Epithelial cell of prostate (primary cell): ENCODE measurements at places on chromosomes 4 and X.
A peak's percentile ranks its signal among the peaks of the same experiment; 100 is the strongest.

GRCh38 chr4:181613200-181613599 is 630.0 kb upstream of the TENM3 start:
- DNase-seq: no peak

GRCh38 chr4:10403633-10404445 is 53.4 kb downstream of the ZNF518B start:
- no peak for DNase-seq

DNA sequence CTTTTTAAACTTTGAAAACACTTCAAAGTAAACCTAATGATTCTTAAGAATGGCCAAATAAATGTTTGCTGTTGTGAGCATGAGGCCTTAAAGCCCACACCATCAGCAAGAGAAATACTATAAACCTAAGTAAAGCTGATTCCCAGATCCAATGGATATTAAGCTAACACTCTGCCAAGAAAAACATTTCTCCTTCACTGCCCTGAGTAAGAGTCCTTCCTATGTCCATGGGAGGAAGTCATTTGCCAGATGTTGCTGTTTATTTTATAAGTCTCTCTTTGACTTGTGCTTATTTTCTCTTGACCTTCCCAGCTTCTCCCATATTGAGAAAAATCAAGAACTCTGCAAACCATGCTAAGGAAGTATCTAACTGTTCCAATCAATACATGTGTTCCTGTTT is 154.3 kb upstream of the EDNRA start:
- no peak for DNase-seq

DNA sequence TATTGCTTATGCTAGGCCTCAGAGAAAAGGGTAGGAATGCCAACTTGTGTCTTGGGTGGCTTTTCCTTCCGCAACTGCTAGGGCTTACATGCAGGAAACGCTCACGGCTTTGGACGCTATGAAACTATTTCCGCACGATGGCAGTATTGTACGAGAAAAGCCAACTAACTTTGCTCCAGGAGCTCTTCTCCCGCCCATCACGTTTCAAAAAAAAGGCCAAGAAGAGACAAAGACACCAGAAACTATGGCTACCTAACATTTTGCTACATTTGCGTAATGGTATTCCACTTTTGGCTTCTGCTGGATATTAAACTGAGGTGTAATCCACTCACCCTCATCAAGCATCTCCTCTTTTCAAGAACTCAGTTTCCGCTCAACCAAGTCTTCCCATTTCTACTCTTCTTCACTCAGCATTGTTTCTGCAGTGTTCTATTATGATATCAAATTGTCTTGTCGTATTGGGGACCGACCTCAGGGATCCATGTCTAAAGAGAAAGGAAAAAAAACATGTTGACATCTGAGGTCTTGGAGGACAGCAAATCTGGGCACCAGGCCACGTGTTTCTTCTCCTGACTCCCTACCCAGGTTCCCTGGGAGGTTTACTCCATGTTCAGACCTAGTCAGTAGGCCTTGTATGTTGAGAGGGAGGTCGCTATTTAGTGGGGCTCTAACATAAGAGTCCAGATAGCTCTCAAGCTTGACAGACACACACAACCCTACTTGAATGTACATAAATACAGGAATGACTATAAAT is 239.4 kb upstream of the STK26 start:
- DNase-seq: no peak

DNA sequence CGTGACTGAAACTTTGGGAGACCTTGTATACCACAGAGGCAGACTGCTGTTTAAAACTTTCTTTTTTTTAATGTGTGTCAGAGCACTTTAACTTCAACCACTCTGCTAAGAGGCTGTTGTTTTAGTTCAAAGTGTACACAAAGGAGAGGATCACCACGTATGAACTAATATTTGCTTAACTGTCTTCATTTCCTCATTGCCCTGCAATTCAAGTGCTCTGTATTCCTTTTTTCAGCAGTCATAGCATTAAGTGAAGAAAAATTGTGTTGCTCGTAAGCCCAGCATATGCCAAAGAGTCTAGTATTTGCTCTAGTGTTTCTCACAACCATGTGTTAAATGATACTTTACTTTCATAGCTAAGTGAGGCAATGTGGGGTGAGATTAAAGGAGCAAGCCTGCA is 63.0 kb upstream of the HHIP start:
- no peak for DNase-seq

GRCh38 chrX:75155447-75155826 is 646 bp downstream of the ABCB7 start:
- no peak for DNase-seq

GRCh38 chrX:39755143-39756032 is 342.4 kb downstream of the BCOR start:
- DNase-seq: peak; percentile 79

- no peak for DNase-seq
Measured at GRCh38 chr4:104447294-104447693, 47.4 kb downstream of the CXXC4 start.

DNA sequence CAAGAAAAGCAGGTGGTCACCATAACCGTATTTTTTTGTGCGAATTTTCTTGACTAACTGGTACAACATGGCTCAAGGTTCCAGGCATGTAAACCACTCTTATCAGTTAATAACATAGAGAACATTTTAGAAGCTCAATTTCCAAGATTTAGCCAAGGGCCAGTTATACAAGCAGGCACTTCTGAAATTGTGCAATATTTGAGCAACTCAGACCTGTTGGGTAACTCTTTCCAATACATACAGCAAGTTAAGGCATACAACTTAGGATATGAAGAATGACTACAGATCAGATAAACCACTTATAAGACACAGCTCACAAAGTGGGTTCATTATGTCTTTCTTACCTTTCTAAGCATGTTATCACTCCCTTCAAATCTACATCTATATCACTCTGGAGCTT is 43.9 kb downstream of the ZNF280C start:
- peak; percentile 1 for DNase-seq

- DNase-seq: no peak
Measured at GRCh38 chrX:39899856-39900776, 197.6 kb downstream of the BCOR start.

GRCh38 chr4:94766856-94767255 is 9.1 kb downstream of the BMPR1B start:
- peak; percentile 29 for DNase-seq

GRCh38 chr4:184447664-184448063 is 26.7 kb downstream of the IRF2 start:
- DNase-seq: no peak

GRCh38 chrX:153935326-153935851 is 552 bp upstream of the NAA10 start:
- no peak for DNase-seq

DNA sequence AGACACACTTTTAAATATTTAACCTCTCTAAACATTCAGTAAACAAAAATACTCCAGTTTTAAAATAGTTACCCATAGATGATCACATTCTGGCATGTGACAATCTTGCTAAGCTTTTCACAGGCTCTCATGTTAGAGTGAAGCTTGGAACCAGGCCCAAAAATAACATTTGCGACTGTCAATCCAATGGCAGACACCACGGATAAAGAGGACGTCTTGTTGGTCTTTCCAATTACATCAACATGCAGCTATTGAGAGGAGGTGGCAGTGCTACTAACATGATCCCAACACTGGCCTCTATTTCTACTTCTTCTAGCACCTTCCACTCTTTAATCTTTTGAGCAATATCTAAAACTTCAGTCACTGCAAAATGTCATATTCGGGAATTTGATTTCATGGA is 970.8 kb upstream of the TENM3 start:
- DNase-seq: no peak

DNA sequence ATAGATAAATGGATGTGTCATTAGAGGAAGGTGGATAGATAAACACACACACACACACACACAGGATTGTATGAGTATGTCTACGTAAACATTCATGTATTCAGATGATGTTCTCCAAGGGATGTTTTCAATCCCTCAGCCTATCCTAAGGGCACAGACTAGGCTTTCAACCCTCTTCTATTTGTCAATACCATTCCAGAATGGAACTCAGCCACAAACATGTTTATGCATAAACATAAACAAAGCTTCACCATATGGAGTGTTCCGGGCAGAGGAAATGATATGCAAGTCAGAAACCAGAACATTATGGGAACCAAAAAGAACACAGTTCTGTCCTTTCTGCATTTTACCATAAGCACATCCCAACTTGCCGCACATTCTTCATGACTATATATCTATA is 25.0 kb downstream of the CRMP1 start:
- DNase-seq: no peak

DNA sequence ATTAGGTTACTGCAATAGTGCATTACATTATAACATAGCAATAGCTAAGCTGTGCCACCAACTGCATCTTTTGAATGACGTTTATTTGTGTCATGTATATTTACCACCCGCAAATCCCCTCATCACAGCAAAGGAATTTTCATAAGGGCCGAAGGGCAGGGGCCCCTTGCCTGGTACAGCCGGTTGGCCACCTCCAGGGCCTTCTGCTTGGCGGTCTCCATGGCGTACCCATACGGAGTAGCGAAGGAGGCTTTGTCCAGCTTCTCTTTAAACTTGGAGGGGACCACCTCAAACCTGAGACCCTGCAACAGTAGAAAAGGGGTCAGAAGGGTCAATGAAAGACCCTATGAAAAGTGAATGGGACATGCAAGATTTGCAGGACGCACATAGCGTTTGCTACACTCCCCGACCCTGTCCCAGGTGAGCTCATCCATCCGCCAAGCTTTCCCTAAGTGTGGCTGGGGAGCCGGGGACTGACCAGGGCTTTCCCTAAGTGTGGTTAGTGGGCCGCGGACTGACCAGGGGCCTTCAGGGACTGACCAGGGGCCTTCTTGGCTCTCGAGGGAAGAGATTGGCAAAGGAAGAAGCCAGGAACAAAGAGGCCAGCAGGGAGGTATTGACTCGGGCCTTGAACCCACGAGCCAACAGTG is 10.6 kb downstream of the ASMTL start:
- no peak for DNase-seq

- no peak for DNase-seq
Measured at GRCh38 chr4:102493794-102494193, 7.4 kb upstream of the NFKB1 start.

DNA sequence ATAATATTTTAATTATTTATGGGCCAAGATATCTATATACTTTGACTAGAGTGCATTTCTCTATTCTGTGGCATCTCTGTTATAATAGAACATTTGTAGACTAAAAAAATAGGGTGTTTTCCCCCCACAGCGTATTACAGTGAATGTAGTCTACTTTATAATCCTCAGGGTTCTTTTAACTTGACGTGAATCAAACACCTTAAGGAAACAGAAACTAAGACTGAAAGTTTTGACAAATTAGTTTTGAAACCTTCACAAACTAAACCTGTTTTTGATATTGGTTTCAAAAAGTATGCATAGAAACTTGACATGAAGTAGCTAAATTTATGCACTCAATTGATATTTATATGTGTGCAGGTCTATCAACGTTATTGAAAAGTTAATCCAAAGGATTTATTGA is 1963.1 kb upstream of the TENM3 start:
- no peak for DNase-seq

GRCh38 chr4:141246683-141247429 is 26.2 kb downstream of the ZNF330 start:
- no peak for DNase-seq

- DNase-seq: peak; percentile 12
Measured at GRCh38 chr4:39759569-39759968, 61.6 kb downstream of the UBE2K start.

- DNase-seq: no peak
Measured at GRCh38 chr4:183249854-183250253, 70.2 kb downstream of the CLDN22 start.

DNA sequence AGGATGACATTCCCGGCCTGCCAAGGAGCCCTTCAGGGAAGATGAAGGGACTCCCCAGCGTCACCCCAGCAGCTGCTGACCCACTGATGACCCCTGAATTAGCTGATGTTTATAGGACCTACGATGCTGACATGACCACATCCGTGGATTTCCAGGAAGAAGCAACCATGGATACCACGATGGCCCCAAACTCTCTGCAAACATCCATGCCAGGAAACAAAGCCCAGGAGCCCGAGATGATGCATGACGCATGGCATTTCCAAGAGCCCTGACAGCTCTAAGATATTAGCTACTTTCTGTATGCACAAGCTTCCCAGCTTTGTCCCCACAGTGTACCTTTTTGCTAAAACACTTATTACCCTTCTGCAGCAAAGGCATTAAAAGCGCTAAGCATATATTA is 14.4 kb downstream of the AMBN start:
- DNase-seq: no peak

- DNase-seq: no peak
Measured at GRCh38 chrX:148422526-148422925, 77.9 kb upstream of the AFF2 start.

GRCh38 chrX:47498411-47498810 is 15.4 kb upstream of the ZNF41 start:
- DNase-seq: no peak

DNA sequence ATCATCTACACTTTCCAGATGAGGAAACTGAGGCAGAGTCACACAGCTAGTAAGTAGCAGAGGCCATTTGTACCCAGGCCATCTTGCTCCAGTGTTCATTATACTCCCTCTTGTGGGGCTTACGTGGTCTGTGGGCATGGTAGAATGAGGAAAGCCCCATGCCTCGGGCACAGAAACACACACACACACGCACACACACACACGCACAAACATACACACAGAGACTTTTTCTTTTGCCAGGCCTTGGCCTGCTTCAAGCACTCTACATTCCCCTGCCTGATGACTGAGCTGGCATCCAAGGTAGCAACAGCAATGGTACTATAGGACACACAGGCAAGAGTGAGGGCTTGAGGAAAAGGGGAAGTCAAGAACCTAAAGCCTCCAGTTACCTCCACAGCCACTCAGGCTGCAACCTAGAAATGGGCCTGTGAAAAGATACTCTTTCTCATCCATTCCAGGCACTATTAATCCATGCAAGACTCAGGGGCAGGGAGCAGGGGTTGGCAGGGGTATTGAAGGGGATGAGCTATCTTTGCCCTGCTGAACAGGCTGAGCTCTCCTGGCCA is 43.6 kb downstream of the STARD8 start:
- DNase-seq: no peak

GRCh38 chrX:28099166-28099565 is 117.9 kb upstream of the DCAF8L1 start:
- no peak for DNase-seq

- DNase-seq: no peak
Measured at GRCh38 chr4:40417941-40418340, 82.8 kb downstream of the CHRNA9 start.

DNA sequence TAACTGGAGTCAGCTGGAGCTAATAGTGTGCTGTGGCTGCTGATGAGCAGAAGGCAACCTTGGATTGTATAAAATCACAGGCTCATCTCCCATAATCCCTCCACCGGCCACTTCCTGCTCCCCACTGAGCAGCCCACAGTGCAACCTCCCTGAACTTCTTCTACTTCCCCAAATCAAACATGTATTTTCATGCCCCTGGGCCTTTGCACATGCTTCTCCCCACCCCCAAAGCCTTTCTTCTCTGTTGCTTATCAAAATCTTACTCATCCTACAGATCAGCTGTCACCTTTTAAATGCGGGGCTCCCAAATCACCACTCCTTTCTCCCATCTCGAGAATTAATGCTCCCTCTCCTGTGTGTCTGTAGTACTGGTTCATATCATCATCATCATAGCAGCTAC is 35.8 kb downstream of the RHOH start:
- no peak for DNase-seq

DNA sequence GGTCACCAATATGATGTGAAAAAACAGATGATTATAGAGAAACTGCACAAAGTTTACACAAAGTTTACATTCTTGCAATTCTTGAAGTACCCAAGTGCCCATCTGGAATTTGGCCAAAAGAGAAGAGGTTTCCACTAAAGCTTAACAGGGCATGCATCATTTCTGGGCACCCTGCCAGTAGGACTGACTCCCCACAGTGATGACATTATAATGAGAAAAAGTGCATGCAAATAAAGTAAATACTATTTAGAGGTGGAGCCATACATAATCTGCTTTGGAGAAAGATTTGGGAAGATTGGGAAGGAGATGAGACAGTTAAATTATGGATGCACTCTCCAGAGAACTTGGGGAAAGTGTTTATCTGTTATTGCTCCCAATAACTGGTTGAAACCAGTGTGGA is 93.7 kb upstream of the TRPC3 start:
- peak; percentile 82 for DNase-seq
